GM19239 (cell line): ENCODE measurements at places on chromosomes 7 and 10.

GRCh38 chr7:33842150-33842549, 63.2 kb upstream of the BMPER start:
- DNase-seq, result no peak

DNA sequence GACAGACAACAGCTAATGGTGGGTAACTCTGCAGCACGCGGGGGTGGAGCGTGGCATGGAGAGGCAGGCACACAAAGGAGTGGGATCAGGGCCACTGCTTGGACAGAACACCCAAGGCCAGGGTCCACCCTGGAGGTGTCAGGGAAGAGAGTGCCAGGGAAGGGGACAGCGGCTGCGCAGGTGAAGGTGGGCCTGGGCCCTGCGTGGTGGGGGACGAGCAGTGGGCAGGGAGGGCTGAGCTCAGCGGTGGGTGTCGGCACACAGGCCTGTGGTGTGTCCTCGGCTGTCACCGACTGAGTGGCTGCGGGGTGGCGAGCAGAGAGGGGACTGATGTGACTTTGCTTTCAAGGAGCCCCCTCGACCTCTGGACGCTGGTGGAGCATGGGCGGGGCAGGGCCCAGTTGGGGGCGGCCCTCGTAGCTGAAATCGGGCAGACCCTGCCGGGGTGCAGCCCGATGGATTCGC, 8.4 kb upstream of the SCART1 start:
- peak; percentile 2 for DNase-seq

DNA sequence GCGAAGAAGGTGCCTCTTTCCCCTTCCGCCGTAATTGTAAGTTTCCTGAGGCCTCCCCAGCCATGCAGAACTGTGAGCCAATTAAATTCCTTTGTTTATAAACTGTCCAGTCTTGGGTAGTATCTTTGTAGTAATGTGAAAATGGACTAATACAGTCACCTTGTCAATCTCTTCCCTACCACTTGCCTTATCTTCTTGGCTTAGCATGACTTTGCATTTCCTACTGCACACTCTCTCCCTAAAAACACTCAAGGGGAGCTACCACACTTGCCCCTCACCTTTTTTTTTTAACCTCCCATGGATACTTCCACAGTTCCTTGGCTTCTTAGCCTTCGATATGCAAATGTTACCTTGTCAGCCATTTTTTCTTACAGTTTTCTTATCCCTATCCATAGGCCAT, 7.4 kb upstream of the CDK6 start:
- DNase-seq, result no peak

- no peak for DNase-seq
Measured at GRCh38 chr7:157662981-157663716, 326.3 kb downstream of the DNAJB6 start.

GRCh38 chr10:46226900-46227558, 59.8 kb upstream of the ANTXRL start:
- no peak for DNase-seq

DNA sequence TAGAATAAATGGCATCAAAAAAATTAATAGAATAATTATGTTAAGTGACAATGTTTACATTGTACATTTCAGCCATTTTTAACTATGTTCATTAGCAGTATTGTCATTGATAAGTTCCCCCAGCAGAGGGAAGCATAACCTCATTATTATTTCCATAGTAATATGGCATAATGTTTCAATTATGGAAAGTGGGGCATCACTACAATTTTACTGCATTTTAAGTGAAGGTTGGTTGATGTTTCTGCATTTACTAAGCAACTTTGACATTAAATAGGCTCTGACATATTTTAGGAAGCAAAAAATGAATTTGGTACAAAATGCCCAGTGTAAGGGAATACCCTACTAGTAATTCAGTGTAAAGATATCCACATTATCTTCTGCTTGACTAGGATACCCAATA, 218.3 kb downstream of the SEMA3A start:
- DNase-seq, result no peak

DNA sequence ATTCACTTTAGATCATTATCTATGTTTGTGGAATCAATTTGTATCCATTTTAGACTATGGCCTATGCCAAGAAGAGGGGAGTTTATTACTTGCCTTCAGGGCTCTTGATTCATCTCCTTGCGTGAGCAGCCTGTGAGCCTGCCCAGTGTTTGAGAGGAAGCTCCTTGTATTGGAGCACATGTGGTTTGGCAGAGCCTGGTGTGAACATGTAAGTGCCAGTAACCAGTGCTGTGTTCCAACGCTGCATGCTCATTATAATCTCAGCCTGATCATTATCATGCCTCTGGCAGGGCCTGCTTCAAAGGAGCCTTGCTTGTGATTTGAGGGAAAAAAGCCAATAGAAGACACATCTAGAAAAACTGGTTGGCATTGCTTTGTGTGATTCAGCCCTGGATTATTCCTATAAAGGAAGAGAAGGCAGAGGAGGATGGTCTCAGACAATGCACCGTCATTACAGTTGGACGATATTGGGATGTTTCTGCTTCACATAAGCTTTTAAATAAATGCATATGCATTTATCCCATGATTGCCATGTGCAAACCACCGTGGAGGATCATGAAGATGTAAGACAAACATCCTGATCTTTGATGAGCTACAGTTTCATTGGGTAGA, 203.4 kb upstream of the AHR start:
- DNase-seq, result no peak

GRCh38 chr7:102451371-102452054, 13.2 kb downstream of the ALKBH4 start:
- no peak for DNase-seq

DNA sequence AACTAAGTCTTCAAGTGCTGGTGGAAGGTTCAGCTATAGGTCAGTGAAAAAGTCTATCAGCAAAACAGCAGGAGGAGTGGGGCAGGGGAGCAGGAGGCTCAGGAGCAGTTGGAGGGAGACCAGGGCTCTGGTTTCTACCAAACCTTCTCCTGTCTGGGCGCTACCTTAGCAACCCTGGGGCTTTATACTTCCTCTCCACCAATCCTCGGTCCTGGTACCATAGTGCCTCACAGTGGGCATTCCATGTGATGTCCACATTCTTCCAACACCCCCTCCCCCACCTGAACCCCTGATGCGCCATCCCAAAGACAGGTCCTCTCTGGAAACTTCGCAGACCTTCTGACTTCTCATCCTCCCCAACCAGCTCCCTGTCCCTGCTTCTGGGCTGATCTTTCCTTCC, 25.3 kb upstream of the ACSM6 start:
- no peak for DNase-seq

DNA sequence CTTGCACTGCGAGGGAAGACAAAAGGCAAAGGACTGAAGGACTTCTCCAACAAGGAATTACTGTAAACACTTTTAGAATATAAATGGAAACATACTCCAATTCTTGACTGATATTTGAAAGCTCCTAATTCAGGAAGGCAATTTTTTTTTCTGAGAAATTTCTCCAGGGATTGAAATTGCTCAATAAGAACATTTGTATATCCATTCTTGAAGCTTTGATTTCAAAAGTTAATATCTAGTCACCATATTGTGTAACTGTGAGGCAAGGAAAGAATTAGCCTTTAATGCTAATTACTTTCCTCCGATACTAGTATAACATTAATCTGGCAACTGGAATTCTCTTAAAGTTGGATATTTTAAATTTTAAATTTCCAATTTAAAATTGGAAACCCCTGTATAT, 188.4 kb upstream of the COL1A2 start:
- no peak for DNase-seq

DNA sequence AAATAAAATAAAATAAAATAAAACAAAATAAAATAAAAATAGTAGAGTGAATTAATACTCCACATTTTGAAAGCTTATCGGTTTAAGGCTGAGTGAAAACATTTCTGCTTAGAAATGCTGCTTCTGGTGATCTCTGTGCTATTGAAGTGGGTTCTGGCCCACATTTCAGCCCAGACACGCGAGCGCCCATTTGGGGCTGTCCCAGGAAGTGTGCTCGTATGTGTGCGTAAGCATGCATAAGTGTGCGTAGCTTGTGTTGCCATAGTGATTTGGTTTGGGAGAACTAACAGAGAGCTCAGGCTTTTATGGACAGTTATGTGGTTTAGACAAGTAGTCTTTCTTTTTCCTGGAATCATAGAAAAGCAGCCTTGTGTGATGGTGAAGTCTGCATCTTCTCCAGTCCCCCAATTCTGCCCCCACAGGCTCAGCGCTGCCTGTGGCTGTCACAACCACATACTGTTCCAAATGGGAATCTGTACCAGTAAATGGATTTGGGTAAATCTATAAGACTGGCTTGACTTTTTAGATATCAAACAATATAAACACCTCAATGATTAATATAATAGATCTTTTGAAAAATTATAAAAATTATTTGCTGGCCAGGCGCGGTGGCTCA, 29.8 kb upstream of the PURB start:
- peak; percentile 35 for DNase-seq

GRCh38 chr10:110758898-110759297, 112.8 kb upstream of the PDCD4 start:
- DNase-seq, result no peak

DNA sequence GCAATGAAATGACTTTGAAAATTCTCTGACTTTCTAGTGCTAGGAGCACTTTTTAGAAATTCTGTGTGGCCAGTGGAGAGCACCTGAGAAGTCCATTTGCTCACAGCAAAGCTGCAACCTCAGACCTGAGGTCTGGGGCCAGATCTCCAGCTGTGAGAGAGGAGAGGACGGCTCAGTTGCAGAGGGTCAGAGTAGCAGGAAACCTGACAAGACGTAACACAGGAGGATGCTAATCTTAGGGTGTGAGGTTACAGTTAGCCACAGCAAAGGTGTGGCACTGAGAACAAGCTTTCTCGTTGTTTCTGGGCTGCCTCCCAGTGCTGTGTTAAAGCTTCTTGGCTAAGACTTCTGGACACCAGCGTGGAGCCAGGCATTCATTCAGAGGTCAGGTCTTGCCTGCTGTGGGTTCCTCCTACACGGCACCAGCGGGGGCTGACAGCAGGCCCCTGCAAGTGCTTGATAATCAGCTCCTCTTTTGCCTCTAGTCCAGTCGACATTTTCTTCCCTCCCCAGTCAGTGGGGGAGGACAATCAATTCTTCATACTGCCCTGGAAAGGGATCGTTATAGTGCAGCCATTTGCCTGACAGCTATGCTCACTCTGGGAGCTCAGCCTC, 435.4 kb upstream of the DPP6 start:
- no peak for DNase-seq

DNA sequence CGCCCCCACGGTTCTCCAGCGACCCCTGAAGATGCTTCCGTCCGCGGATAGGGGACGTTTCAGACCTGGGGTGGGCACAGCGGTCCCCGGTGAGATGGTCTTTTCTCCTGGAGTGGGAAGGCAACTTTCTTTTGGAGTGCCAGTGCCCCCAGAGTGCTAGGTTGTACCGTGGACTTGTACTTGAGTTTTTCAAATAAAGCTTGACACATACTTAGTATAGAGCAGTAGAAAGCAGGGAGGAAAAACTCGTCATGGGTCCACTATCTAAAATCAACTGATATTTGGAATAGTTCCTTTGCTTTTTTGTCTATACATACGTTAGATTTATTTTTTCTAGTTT, 28.4 kb downstream of the RBM20 start:
- DNase-seq, result no peak

DNA sequence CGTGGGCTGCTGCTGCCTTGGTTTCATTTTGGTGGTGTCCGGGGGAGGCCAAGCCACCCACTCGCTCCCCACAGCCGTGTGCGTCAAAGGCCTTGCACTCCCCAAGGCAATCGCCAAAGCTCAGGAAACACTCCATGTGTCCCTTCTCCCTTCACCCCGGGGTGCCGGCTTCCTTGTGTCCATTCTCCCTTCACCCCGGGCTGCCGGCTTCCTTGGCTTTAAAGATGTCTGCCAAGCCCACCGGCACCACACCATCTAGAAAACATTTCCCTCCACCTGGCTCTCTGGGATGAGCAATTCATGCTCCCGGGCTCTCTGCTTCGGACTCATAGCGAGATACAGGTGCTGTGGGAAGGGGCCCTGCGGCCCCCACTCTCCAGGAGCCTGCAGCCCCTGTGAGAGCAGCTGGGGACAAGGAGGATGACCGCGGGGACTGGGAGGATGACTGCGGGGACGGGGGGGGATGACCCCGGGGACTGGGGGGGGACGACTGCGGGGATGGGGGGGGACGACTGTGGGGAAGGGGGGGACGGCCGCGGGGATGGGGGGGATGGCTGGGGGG, 322.1 kb downstream of the DNAJB6 start:
- no peak for DNase-seq

- DNase-seq, result no peak
Measured at GRCh38 chr10:11797847-11798633, 25.1 kb upstream of the PROSER2 start.

- DNase-seq, result no peak
Measured at GRCh38 chr10:6746782-6747181, 166.7 kb upstream of the PRKCQ start.

DNA sequence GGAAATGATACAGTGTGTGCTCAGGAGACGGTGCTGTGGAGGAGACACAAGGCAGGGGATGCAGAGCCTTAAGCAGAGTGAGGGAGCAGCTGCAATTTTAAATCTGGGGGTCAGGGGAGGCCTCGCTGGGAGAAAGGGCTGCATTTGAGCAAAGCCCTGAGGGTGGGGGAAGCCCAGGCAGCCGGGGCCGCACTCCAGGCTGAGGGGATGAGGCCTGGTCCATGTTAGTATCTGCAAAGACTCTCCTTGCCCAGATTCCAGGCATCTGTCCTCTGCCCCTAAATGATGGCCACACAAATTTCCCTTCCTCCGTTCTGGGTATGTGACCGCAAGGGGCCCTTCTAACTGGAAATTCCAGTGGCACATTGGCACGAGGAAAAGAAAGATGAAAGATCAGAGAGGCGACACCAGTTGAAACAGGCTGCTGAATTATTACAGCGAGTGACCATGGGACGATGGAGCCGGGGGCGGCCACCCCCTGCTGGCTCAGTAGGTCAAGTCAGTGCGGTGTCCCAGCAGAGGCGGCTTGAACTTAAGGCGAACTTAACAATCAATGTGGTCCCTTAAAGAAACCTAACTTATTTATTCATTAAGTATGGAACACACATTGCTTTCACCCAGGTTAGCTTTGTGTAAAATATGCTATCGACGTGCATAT, 62.3 kb upstream of the KAT6B start:
- no peak for DNase-seq

DNA sequence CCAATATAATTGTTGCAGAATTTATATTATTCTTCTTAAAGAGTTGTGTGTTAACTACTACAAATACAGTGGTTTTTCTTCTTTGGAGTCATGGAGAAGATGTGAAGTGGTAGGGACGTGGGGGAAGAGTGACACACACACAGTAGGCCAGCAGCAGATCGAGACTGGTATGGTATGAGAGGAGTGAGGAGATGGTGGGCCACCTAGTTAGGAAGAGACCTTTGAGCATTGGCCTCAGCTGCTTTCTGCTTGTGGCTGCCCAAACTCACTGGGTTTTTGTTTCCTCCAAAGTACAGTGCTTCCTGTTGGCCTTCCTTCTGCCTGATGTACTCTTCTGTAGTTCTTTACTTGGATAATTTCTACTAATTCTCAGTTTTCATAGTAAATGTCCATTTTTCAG, 14.6 kb downstream of the VCL start:
- no peak for DNase-seq

GRCh38 chr10:133087679-133088178, at the start of gene ADGRA1:
TSS of gene ADGRA1 (plus strand) at chr10:133087924. CDS start at chr10:133088910, 986 bp downstream.
- DNase-seq, result no peak

DNA sequence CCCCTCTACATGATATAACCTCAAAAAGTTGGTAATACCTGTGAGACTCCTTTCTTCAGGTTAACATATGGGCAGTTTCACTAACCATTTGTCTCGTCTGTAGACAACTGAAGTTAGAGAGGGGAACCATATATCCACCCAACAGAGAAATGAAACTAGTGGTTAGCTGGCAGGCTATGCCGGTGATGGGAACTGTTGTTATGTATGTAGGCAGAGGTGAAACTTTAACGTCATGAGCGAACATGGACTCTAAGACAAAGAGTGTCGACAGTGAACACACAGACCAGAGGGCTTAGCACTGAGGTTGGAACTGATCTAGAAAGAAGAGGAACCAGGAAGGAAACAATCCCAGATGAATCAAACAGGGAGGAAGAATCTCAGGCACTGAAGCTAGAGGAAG, 112.4 kb downstream of the ELMO1 start:
- peak; percentile 60 for DNase-seq
